ENCODE measurements at places on chromosomes 3 and 15.
A peak's percentile ranks its signal among the peaks of the same experiment; 100 is the strongest.

DNA sequence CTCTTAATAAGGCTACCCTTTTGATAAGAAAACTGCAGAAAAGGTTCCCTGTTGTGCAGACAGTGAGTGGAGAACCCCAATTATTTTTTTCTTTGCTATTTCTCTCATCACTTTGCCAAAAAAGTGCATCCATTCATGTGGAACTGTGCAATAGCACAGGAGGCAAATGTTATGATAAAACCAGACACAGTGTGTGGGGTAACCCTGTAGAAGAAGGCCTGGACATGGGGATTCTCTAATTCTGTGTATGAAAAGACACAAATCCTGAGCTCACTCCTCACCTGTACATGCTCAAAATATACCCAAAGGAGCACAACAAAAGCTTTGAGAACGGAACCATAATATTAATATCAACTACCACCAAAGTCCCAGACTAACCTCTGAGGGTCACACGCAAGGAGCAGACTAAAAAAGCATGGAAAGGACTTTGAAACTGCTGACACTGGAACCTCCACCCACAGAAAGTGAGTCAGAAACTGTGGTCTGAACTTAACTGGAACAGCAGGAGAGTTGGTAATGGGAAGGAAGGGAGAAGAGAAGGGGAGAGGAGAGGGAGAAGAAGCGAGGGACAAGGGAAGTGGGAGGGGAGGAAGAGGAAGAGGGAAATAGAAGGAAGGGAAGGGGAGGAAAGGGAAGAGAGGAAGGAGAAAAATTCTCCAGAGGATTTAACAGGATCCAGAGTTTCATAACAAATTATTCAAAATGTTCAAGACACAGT lies 299.9 kb downstream of the TBC1D5 start:
- H3K27ac ChIP-seq = no peak overlapping the region
- H3K36me3 ChIP-seq = peaks cover 7% of the 10 kb centered on the region
- H3K4me1 ChIP-seq = peaks cover 2% of the 10 kb centered on the region
- no peak overlapping the region for H3K4me3 ChIP-seq
- DNase-seq = no peak

DNA sequence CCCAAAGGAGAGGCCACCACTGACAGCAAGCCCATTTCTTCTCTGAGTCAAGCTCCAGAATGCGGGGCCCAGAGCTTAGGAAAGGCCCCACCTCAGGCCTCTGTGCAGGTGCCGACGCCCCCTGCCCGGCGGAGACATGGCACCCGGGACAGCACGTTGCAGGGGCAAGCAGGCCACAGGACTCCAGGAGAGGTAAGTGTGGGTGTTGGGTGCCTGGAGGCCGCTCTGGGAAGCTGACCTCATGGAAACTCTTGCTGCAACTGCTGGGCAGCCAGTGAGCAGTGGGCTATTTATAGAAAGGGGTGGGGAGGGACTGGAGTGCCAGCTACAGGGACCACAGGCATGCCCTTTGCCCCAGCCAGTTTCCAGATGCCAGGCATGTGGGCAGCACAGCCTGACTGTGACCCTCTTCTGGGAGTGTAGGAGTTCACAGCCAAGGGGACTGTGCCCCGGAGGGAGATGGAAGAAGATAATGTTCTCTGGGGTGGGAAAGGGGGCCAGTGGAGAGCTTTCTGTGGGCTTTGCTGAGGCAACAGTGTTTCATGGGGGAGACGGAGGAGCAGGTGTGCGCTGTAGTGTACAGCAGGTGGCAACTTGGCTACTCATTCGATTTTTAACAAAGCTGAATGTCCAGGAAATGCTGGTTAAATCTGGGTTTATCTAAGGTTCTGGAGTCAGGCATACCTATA lies 23.7 kb downstream of the ALPK3 start:
- no peak for DNase-seq
- H3K27ac ChIP-seq = peak overlapping the region; percentile 60
- no peak overlapping the region for H3K4me3 ChIP-seq
- H3K27me3 ChIP-seq = peaks cover 49% of the 10 kb centered on the region
- peaks cover 13% of the 10 kb centered on the region for H3K4me1 ChIP-seq

DNA sequence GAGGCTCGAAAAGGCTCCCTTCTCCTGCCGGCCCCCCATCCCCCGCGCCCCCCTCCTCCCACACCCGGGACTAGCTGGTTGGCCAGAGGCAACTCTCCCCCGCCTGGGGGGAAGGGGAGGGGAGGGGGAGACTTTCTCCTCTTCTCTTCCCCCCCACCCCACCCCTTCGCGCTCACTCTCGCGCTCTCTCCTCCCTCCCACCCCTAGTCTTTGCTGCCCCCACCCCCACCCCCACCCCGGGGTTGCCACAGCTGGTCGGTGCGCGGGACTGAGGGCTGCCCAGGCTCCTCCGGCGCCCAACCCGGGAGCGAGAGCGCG lies 710 bp downstream of the MECOM start:
- peaks cover 88% of the 10 kb centered on the region for H3K27me3 ChIP-seq
- DNase-seq = no peak
- H3K4me3 ChIP-seq = peak overlapping the region; percentile 92
- no peak overlapping the region for H3K27ac ChIP-seq

GRCh38 chr3:187639927-187640568 lies 30.1 kb downstream of the SST start:
- no peak overlapping the region for H3K27ac ChIP-seq
- no peak for DNase-seq
- H3K27me3 ChIP-seq = peaks cover 16% of the 10 kb centered on the region
- peaks cover 3% of the 10 kb centered on the region for H3K36me3 ChIP-seq
- no peak overlapping the region for H3K4me3 ChIP-seq

DNA sequence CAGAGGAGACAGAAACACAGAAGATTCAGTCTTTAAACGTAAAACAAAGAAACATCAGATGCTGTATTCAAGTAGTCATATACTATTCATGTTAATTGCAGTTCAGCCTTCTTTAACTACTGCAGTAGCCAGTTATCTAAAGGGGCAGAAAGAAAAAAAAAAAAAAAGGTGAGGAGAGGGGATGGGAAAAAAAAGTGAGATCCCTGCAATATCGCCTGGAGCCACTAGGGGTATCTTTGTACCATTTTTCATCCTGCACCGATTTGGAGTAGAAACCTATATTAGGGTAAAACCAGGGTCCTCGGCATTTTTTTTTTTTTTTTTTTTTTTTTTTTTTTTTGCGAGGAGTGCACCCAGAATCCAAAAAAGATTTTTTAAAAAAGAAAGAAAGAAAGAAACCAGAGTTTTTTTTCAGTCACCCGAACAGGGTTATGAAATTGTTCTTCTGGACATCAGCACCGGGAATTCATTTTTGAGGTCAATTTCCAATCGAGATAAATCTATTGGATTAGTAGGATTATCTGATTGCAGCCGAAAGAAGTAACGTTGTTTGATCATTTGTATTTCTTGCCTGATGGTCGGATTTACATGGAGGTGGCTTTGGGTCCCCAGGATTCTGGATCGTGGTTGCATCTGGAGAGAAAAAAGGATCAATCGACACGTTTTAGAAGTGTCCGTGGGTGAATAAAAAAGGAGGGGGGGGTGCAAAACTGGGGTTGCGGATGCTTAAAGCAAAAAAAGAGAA lies 186.7 kb downstream of the NLGN1 start:
- no peak overlapping the region for H3K4me3 ChIP-seq
- no peaks in the 10 kb centered on the region for H3K36me3 ChIP-seq
- peaks cover 5% of the 10 kb centered on the region for H3K27me3 ChIP-seq

- H3K27ac ChIP-seq = no peak overlapping the region
- no peak for DNase-seq
- peaks cover 79% of the 10 kb centered on the region for H3K27me3 ChIP-seq
- H3K4me3 ChIP-seq = no peak overlapping the region
- H3K4me1 ChIP-seq = peaks cover 7% of the 10 kb centered on the region
Observed at GRCh38 chr3:127426444-127427153, 138.8 kb upstream of the PRR20G start.
